ENCODE measurements at places on chromosomes 11 and 22.

DNA sequence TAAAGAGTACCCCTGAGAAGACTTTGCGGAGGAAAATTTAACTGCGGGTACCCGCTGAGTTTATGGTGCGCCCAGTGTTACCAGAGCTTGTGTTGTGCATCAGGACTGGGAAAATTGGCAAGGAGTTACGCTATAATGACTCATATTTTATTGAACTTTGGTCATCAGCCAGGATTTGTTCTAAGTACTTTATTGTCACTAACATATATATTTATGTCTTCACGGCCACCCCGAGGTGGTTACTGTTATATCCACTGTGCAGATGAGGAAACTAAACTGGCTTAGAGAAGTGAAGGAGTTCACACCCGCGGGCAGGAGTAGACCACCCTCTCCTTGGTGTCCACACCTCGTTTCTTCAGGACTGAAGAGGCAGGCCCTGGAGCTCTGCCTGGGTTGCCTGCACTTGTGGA, 667 bp downstream of the ACCS start:
- DNase-seq: peak; percentile 83

- DNase-seq: no peak
Measured at GRCh38 chr11:130473795-130474377, 25.4 kb downstream of the ADAMTS15 start.

GRCh38 chr11:116168459-116168787, 604.4 kb downstream of the BUD13 start:
- no peak for DNase-seq

DNA sequence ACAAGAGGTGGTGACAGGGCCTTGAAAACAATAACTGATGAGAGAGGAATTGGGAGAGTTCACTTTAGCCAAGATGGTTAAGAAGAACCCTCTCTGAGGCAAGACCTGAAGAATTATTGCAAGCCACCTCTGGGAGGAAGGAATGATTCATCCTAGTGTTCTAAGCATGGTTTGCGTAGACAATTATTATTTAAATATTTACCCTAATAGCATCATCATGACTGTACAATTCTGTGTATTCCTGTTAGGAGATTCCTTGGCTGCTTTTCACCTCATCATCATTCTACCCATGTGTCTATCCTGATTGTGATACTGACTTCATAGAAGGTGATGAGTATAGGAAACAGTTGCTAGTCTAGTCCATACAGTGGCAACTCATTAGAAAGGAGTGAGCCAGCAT, 264.4 kb downstream of the DDX10 start:
- peak; percentile 98 for DNase-seq

GRCh38 chr11:48074425-48075181, 94.2 kb downstream of the PTPRJ start:
- no peak for DNase-seq

DNA sequence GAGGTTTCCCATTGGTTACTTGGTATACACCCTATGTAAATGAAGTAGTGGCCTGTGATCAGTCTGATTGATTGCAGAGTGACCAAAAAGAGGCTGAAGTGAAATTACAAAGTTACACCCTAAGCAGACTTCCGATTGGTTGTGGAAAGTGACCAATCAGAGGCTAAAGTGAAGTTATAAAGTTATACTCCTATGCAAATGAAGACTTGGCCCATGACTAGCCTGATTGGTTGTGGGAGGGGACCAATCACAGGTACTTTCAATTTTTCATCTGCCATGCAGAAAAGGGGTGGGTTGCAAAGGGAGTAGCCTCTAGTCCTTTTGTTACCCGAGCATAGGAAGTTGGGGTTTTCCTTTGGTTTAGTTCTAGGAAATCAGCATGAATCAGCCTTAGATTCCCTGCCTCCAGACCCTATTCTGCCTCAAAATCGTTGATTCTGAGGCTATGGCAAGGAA, 18.1 kb upstream of the CSTF3 start:
- no peak for DNase-seq

DNA sequence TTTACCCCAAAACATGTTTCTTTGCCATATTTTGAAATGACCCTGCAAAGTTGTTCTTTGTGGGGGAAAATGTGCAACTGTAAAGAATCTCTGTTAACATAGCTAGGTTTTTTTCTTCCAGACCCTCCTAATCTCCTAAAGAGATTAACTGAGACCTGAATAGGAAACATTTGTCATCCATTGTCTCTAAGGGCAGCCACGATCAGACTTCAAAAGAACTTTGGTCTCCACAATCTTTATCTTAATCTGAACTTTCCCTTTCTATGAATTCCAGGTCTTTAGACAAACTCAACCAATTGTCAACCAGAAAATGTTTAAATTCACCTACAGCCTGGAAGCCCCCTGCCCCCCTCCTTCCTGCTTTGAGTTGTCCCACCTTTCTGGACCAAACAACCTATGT, 4.6 kb upstream of the LGALS12 start:
- no peak for DNase-seq

GRCh38 chr11:94803491-94803890, 35.3 kb downstream of the AMOTL1 start:
- DNase-seq: peak; percentile 69

DNA sequence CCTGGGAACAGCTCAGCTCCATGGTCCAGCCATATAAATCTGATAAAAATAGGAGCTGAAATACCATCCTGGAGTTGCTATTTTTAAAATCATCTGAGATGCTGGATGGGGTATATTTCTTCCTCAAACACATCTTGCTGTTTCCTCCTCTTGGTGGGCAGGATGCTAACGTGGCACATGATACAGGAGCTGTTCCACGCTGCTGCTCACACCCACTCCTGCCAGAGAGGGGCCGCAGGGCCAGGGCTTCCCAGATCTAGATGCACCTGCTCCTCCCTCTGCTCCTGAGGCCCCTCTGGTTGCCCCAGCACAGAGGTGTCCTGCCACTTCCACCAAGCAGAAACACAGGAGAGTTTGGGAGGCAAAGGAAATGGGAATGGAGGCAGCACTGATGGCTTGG, 3.3 kb upstream of the ST3GAL4 start:
- no peak for DNase-seq

DNA sequence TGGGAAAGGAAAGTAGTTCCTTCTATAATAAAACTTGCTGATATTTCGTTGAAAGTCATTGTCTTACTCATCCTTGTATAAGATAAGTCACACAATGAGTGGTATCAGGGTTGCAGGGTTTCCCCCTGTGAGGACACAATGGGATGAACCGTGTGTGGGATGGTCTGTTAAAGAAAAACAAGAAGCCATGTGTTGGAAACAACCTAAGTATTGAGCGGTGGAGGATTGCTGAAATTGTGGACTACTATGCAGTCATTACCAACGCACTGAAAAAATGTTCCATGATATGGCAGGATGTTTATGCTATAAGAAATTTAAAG, 28.6 kb downstream of the PTPRJ start:
- DNase-seq: no peak

GRCh38 chr11:131546218-131546895, 175.9 kb downstream of the NTM start:
- no peak for DNase-seq

DNA sequence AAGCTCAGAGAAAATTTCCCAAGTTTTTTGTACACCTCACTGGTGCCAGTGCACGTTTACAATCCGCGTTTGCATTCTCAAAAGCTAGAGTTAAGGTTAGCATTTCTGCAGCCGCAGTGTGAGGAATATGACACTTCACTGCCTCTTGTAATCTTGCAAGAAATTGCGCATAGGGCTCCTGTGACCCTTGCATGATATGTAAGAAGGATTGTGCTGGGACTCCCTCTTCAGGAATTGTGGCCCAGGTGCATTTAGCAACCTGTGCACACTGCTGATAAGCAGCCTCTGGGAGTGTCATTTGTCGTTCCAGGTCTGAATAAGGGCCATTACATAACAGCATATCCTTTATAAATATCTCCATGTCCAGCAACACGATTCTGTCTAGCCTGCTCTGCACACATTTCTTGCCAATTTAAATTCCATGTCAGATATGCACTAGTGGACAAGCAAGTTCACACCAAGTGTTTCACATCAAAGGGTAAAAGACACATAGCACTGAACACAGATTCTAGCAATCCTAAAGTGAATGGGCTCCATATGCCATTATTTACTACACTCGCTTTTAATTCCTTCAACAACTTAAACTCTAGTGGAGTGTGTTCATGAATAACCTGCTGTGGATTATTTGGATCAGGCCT, 69.2 kb upstream of the INCENP start:
- peak; percentile 34 for DNase-seq

DNA sequence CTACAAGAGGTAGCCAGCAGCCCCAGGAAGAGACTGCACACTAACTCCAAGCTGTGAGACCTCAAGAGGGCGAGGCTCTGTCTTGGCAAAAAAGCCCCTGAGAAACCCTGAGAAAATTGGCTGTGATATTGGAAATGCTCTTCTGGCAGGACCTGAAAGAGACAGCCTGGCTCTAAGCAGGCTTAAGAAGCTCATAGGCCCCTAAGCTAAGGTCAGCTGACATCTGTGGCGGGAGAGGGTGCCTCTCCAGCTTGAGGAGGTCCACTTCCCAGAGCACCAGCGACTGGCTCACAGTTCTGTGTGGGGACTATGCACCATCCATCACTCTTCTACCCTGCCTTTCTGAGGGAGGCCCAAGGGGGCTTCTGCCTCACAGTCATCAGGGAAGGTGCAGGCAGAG, 12.4 kb downstream of the PLEKHA7 start:
- no peak for DNase-seq

GRCh38 chr22:25695146-25695545, 46.8 kb upstream of the MYO18B start:
- no peak for DNase-seq

DNA sequence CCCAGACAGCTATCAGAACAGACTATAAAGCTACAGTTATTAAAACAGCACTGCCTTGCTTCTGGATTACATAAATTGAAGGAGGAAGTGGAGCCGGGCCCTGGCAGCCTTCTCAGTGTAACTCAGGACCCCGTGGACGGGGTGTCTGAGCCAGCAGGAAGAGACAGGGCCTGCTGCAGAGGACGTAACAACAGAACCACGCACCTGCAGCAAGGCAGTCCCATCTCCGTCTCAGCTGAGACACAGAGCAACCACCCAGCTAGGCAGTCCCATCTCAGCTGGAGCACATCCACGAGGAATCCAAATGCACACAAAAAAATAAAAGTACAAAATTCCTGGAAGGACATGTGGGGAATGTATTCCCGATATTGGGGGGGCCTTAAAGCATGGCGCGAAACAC, 17.1 kb upstream of the KRTAP5-6 start:
- no peak for DNase-seq

GRCh38 chr11:33160136-33160535, 1.1 kb downstream of the CSTF3 start:
- peak; percentile 17 for DNase-seq

- DNase-seq: no peak
Measured at GRCh38 chr11:115695677-115696364, 191.6 kb upstream of the CADM1 start.

GRCh38 chr22:39839204-39839603, 54.4 kb downstream of the ENTHD1 start:
- DNase-seq: no peak

- no peak for DNase-seq
Measured at GRCh38 chr22:29224859-29225410, 19.2 kb downstream of the EMID1 start.

DNA sequence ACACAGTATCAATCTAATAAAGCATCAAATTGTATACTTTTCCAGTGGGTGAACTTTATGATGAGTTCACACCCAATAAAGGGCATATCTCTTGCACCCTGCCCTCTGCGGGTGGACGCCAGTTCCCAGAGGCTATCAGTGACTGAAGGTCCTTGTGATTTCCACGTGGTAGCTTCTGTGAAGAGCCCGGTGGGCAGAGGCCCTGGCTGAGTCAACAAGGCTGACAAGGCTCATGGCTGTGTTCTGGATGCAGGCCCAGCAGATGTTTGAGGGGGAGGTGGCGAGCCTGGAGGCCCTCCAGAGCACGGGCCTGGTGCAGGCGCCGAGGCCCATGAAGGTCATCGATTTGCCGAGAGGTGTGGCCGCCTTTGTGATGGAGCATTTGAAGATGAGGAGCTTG, 71.4 kb downstream of the PIWIL3 start:
- DNase-seq: no peak

DNA sequence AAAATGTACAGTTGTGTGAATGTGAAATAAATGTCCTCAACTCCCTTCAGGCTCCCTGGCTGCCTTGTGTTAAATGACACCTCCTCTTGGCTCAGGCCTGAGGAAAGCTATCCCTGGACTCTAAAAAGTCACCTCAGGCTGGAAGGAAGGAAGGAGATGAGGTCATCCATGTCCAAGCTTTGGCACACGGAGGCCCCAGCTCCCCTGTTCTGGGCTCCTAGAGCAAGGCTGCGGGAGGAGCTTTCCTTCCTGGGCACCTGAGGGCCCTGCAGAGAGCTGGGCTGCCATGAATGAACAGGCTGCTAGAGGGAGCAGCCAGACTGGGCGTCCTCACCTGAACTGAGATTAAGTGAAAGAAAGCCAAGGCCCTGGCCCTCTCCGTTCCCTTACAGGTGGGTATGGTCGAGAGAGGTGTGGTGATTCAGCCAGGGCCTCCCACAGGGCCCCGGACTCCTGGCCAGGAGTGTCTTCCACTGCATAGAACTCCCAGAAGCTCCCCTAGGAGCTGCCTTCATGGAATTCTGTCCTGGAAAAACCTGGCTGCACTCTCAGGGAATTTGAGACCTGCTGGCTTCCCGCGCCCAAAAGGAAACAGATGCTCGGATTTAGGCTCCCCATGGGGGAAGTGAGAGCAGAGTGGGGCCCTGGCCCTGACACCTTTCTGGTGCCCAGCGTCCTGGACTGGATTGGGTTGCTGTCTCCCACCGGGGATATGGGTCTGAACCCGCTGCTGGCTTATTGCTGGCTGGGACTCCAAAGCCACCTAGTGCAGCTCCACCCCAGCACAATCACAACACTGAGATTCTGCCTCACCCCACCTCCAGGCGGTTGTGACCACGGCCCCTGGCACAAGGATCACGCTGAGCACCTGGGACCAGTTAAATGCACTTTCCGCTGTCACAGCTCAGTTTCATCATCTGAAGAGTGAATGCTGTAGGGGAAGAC, 22.2 kb downstream of the MYBPC3 start:
- DNase-seq: no peak

GRCh38 chr11:128389461-128389976, 197.8 kb downstream of the ETS1 start:
- no peak for DNase-seq

- no peak for DNase-seq
Measured at GRCh38 chr22:28154861-28155260, 235.8 kb upstream of the PITPNB start.

- DNase-seq: no peak
Measured at GRCh38 chr11:113161711-113162591, 152.4 kb upstream of the TTC12 start.

DNA sequence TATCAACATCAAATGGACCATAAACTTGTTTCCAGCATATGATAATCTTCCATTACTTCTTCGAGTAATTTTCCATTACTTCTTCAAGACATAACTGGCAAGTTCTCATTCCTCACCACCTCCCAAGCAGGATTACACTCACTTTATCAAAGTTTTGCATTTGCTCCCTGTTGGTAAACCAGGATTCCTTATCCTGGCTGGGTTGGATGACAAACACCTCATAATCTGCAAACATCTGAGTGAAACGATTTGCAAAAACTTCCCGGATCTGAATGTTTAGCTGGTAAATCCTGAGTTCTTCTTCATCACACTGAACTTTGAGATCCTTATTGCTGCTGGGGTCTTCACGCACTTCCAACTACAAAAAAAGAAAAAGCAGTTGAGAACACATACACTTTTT, 86.4 kb downstream of the DENND5A start:
- no peak for DNase-seq

- DNase-seq: no peak
Measured at GRCh38 chr11:11444027-11444803, 91.2 kb upstream of the CSNK2A3 start.

Data from HCEC 1CT (cell line).